ENCODE measurements at places on chromosomes 11 and 22.

DNA sequence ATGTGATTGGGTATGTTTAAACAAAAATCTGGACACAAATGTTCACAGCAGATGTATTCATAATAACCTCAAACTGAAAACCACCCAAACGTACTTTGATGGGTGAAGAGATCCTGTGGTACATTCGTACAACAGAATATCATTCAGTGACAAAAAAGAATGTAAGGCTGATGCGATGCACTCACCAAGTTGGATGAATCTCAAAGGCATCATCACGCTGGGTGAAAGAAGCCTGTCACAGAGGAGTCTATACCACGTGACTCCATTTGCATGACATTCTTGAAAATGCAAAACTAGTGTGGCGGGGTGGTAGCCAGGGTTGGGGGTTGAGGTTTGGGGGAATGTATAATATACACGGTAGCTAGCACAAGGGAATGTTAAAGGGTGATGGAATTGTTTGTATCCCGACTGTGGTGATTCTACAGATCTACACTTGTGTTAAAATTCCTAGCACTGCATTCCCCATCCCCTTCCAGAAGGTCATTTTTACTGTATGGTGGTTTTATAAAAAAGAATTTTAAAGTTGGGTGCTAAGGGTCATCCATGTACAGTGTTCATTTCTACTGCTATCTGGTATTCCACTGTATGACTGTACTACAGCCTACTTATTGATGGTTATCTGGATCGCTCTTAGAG is 35.0 kb upstream of the SLC25A1 start:
- no peak for DNase-seq

DNA sequence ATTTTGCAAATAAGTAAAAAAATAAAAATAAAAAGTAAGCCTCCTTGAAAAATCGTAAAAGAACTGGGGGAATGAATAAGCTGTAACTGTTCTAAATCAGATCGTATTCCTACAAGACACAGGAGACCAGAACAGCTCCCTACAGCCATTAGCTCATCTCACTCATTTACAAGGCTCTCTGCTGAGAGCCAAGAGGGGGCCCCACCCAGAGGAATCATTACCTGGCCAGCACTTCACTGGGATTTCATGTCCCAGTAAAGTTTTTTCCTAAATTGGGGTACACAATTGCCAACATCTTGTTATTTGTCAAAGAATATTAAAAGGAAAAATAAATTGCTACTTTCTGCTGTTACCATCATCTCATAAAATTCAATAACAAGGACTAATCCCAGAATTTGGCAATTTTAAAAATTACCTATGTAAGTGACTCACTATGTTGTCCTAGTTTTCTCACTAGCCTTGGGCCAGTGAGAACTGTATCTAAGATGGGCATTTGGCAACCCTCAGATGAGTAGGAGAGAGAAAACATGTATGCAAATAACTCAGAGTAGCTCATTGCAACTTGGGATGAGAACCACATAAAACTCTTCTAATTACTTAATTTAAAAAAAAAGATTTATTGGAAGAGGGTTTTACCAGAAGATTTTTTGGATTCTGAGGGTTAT is 18.4 kb upstream of the SMTN start:
- DNase-seq = no peak

DNA sequence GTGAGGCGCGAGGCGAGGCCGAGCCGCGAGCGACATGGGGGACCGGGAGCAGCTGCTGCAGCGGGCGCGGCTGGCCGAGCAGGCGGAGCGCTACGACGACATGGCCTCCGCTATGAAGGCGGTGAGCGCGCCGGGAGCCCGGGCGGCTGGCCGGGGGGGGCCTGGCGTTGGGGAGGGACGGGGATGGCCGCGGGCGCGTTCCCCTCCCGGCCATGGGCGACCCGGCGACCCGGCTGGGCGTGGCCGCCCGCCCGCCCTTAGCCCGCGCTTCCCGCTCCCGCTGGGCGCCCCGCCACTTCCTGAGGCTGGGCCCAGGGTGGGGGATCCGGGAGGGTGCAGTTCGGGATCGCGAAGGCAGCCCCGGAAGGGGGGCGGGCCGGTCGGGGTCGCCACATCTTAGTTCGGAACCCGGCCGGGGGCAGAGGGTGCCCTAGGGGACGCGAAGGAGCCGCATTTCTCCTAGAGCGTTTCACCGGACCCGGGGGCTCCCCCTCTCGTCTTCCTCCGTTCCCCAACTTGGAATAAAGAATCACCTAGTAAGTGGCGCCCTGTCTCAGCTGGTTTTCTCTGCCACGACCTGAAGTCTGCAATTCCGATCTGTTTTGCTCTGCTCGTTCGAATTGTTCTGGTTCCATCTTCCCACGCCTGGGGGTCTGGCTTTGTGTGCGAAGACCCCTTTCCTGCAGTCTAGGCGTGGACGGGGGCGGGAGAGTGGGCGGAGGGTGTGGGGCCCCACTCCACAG is 536 bp downstream of the YWHAH start:
- DNase-seq = no peak

GRCh38 chr11:13283636-13284035 is 6.0 kb downstream of the BMAL1 start:
- no peak for DNase-seq

DNA sequence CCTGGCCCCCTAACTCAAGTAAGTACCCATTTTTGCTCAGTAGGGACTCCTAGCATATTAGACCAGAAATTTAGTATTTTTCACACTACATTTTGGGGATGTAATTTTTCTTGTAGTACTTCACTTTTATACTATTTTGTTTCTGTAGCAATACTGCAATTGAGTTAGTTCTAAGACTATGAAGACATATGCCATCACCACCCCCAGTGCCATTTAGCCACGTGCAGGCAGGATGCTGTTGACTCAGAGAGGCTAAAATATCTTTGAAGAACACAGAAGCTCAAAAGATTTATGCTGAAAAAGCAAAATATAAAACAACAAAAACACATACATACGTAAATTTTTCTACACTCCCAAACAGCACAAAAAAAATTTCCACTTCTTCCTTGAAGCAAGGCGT is 29.1 kb upstream of the DLAT start:
- DNase-seq = no peak

- no peak for DNase-seq
Observed at GRCh38 chr22:24090581-24090980, 79.5 kb downstream of the CABIN1 start.

DNA sequence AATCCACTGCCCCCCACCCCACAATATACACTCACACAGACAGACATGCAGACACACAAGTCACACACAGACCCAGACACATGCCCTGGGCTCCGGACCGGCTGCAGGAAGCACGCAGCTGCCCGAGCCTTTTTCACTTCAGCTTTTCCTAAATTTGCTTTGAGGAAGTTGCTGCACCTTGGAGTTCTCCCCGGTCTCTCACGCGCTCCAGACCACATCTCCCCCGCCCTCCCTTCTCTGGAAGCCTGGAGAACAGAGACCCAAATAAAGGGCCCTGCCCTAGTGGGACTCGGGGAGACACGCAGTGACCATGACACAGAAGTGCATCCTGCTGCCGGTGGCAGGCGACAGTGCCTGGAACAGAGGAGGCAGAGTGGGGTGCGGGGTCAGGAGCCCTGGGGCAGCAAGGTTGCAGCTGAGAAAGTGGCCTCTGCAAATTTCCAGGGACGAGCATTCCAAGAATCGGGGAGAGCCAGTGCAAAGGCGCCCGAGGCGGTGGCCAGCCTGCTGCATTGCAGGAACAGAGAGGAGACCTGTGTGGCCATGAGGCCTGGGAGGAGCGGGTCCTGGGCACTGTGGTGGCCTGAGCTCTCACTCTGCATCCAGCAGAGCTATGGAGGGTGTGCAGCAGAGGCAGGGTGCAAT is 19.1 kb downstream of the RPL3 start:
- no peak for DNase-seq

GRCh38 chr11:64885367-64886286 is 7.2 kb upstream of the EHD1 start:
- peak; percentile 59 for DNase-seq

- DNase-seq = no peak
Observed at GRCh38 chr22:50308986-50309600, 1.6 kb upstream of the PLXNB2 start.

DNA sequence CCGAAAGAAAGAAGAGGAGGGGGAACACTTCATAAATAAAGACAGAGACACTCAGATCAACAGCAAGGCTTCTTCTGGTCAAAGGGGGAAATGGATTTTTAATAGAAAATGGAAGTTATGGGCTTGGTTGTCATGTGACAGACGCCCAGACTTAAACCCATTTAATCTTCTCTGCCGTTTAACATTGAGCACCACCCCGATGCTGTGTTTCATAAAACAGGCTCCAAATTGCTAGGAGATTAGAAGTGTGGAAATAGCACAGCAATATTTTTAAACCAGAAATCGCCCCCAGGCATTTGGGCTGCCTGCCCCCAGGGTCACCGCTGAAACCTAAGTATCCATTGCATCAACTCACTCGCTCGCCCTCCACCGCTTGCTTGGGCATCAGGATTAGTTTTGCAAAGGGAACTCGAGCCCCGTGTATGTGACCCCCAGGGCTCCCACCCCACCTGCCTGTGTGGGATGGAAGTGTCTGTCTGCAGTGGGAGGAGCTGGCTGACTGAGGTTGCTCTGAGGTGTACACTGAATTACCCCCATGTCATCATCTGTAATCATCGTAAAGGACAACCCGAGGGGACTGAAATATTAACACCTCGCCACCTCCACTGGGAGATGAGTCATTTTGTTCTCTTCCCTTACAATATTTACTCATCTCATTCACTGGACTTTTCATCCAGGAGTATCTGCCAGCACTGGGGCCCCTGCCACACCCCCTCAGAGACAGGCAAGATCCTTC is 10.7 kb downstream of the DSCAML1 start:
- no peak for DNase-seq

GRCh38 chr11:2834503-2835273 is 50.9 kb downstream of the CDKN1C start:
- DNase-seq = no peak

GRCh38 chr11:37926772-37927171 is 1328.7 kb upstream of the RAG2 start:
- no peak for DNase-seq

DNA sequence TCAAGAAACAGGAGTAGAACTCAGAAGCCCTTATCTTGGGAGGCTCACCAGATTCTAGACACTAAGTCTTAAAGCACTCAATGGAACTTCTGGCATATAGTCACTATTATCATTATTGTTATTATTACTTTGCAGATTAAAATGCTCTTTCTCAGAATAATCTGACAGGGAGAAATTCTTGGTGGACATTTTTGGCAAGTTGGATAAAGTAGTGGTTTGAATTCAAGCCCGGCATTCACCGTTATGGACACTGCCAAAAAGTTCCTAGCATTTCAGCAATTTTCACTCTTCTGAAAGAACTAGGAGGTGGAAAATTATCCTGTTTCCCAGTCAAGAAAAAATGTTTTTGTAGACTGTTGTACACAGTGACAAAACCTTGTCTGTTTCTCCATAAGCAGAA is 179.6 kb upstream of the ISX start:
- no peak for DNase-seq

- no peak for DNase-seq
Observed at GRCh38 chr22:47201186-47201995, 438.9 kb downstream of the TBC1D22A start.

DNA sequence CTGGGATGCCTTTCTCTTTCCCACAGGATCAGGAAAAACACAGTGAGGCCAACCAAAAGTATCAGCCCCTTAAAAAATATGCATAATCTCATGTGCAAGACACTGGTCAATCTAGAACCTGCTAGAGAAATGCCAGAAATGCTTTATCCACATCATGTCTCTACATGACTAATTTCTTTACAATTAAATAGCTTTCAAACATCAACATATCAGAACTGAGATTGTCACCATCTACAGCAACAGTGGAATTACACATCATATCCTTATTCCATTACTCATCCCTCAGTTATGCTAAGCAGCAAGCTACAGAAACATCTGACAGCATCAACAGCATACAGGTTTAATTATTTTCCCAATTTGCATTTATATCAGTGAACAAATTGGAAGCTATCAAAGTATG is 78.8 kb downstream of the DDIAS start:
- DNase-seq = no peak

DNA sequence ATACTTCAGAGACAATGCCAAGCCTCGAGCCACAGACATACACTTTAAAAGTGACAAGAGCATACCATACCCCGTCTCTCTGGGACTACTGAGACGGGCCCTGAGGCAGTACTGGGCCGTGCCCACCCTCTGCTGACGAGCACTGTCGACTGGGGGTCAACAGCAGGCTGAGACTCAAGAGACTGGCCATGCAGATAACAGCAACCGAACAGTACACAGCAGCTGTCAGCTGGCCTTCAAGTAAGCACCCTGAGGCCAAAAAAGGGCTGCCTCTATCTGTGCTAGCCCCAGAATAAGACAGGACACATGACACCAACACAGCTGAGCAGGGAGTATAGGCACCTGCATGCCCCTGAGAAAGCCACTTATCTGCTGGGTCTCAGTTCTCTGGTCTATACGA is 18.9 kb upstream of the TMEM121B start:
- DNase-seq = no peak

- DNase-seq = no peak
Observed at GRCh38 chr11:109762546-109762945, 330.6 kb upstream of the ZC3H12C start.

- no peak for DNase-seq
Observed at GRCh38 chr11:123532131-123532530, 102.1 kb downstream of the GRAMD1B start.
